ENCODE measurements at places on chromosomes 7 and 10. TPM values are rescaled to one million over a fixed set of nuclear protein-coding genes. Genes with fewer than 3 reads are reported as not detected.

DNA sequence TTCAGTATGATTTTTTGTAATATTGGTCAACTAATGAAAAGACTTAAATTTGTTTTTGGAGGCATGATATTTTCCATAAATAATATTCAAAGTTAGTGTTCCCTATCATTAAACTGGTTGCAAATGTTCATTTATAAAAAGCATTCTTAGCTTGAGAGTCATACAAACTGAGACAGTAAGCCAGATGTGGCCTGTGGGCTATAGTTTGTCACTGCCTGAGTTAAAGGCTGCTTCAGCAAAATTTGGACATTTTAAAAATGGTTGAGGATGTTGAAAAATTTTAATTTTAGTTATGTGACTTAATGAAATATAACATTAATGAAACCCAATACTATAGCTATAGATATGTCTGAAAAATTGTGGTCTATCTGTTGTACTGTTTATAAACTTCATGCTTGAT lies 180.2 kb upstream of the CACNA2D1 start:
- no peak for DNase-seq

DNA sequence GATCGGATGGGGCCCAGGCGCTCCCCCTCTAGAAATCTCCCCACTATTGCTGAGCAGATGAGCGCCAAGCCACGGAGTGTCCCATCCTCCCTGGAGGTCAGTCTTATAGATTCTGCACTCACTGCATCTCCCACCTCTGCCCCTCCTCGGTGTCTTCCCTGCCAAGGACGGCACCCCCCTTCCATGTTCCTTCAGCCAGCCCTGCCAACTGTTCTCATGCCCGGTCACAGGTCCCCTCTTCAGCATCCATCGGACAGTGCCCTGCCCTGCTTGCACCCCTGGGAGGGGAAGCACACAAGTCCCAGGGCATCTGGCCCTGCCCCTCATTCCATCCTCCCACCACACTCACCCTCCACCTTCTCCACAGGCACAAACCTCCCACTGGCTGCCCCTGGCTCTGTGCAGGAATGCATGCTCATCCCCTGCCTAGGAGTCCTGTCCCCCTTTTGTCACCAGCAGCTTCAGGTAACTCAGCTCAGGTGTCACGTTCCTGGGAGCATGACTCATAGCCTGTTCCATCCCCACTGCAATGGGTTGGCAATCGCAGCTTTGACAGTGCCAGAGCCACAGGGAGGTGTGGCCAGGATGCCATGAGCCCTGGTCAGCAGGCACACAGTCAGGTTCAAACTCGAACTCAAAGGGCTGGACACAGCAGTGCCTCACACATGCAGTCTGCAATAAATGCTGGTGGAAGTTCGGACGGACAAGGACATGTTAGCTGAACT lies 234.7 kb upstream of the TCERG1L start:
- DNase-seq = no peak

GRCh38 chr10:13604357-13605040 lies 17.7 kb downstream of the PRPF18 start:
- DNase-seq = no peak

GRCh38 chr7:106643216-106644000 lies 17.6 kb downstream of the CCDC71L start:
- DNase-seq = no peak

- no peak for DNase-seq
Measured at GRCh38 chr10:14812271-14812670, 25.6 kb downstream of the CDNF start.

DNA sequence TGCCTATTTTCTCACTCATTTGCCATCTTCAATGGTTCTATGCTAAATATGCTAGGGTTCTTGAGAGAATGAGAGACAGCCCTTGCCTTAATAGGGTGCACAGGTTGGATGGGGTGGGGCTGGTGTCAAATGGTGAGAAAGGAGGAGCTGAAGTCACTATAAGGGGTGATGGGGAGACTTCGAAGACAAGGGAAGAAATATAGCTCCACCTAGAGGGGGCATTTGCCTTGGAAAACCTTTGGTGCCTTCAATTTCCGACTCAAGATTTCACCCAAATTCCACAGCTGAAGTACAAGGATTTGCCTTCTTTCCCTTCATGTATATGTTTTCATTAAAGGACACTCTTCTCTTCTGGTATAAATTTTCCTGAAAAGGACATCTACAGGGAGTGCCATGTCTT lies 5.6 kb downstream of the PTN start:
- no peak for DNase-seq

GRCh38 chr7:42217548-42217947 lies 19.5 kb downstream of the GLI3 start:
- no peak for DNase-seq

DNA sequence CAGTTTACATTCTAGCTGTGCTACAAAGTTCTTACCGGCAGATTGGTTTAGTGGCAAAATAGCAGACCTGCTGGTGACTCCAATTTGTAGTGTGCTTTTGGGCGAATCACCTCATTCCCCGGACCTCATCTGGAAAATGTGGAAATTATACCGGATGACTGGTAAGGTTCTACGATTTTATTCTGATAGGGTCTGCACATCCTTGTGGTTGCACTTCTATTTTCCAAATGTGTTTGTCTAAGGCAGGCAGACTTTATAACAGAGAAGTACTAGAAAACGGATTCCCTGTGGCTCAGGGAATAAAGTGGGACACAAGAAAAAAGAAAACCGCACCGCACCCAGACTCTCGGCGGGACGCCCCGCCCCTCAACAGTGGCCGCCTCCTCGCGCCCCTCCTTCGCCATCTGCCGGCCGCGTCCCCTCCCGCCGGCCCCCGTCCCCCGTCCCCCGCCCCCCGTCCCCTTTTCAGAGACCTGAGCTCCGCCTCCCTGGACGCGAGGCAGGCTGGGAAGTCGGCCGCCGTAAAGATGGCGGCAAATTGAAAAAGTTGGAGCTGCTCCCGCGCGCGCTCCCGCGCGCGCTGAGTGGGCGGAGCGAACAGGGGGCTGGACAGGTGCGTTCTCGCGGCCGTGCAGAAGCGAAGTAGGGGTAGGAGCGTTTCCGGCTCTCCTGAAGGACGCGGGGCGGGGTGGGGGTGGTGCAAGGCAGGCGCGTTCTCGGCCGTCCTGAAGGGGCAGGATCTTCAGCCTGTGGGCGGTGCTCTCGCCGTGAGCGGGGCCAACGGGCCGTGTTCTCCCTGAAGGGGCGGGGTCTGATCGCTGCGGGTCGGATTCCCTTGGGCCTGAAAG lies 532 bp upstream of the CCM2 start:
- peak; percentile 100 for DNase-seq

DNA sequence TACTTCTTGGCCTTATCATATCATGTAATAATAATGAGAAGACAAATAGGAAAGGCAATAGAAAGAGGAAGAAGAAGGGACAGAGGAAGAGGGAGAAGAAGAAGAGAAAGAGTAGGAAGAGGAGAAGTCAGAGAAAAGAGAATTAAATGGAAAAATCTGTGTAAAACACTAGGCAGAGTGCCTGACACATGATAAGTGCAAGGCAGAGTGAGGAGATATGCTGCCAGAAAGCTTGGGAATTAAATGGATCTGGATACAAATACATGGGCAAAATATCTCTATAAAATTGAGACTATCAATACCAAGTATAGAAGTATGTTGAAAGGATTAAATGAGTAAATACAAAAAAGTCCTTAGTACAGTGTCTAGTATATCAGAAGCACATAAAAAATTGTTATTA lies 124.8 kb downstream of the CACNA2D1 start:
- no peak for DNase-seq

DNA sequence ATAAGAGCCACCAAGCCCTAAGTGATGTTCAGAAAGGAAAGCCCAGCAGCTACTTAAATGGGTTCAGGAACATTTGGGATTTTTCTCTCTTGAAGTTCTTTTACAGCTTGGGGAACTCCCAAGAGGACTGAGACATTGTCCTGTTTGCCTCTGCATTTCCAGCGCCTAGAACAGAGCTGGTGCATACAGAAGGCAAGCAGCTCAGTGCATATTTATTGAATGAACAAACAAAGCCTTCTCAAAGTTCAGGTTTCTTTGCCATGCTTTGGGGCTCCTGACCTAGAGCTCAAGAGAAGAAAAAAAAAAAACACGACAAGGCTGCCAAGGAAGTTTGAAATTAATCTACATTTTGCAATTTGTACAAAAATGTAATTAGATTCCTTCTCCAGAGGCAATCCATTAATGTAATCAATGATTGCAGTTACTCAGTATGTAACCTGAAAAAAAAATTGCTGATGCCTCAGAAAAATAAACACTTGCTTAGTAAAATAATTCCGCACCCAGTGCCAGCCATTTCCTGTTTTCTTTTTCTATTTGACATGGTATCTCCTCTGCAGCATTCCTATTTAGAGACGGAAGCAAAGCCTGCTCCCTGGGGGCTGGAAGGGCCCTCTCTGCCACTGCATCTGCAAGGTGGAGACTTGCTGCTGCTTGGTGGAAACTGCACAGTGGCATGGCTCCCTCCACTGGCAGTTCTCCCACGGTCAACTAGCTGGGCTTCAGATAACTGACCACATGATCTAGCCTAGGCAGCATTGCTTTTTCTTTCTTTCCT lies 157.3 kb downstream of the TMEM178B start:
- no peak for DNase-seq

DNA sequence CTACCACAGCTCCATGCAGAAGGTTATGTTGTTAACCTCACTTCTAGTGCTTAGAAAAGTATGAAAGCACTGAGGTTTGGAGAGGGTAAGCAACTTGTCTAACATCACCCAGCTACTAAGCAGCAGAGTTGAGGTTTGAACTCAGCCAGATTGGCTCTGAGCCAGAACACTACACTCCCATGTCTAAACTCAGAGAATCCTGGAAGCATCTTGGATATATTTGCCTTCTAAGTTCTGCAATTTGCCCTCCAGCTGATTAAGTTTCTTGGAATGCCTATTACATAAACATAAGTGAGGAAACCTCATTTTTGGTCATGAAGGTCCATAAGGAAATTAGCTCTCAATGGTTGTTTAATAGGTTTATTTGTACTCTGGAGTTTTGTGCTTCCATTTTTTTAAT lies 78.1 kb upstream of the PHYHIPL start:
- DNase-seq = peak; percentile 11

DNA sequence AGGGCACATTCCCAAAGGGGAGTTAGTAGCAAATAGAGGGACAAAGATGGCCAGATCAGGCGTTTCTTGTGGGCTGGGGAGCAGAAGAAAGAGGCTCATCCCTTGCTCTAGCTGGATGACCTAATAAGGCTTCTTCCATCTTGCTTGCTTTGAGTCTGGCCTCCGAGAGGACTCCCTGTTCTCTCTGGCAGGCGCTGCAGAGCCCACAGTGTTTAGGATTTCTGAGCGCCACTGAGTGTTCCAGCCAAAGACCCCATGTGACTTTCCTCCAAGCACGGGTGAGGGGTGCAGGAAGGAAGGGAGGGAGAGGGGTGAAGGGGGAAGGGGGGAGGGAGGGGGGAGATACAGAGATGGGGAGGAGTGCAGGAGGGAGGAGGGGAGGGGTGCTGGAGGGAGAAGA lies 203.8 kb upstream of the SVIL start:
- peak; percentile 41 for DNase-seq

GRCh38 chr7:81025360-81025759 lies 106.5 kb upstream of the SEMA3C start:
- no peak for DNase-seq

- no peak for DNase-seq
Measured at GRCh38 chr10:51658000-51658399, 41.4 kb downstream of the CSTF2T start.

GRCh38 chr10:12025591-12025990 lies 17.0 kb downstream of the UPF2 start:
- DNase-seq = no peak

DNA sequence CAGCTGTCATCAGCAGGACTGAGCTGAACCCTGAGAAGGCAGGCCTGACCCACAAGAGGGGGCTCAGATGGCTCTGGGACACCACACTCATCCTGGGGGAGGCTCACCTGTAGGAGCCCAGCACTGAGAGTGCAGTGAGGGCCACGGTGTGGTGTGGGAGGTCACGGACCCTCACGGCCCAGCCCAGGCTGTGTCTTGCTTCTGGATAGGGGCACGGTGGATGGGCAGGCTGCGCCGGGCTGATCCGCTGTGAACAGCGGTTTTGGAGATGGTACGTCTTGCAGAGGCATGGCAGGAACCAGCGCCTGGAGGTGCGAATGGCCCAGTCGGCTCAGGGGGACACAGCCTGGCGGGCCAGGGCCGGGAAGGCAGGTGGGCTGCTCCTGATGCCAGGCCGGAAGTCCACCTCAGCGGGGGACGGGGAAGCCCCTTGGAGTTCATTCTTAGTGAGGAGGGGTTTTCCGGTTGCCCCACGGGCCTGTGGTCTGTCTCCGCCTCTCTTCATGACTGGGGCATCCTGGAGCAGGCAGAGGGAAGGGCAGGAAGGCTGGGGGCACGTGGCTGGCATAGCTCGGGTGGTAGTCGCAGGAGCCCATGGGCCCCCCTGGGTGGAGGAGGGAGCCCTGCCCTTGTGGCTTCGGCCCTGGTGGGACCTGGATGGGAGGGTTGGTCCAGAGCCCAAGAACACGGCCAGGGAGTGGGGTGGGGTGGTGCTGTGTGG lies 112.5 kb downstream of the UNCX start:
- DNase-seq = no peak

- DNase-seq = no peak
Measured at GRCh38 chr7:133650487-133651300, 397.8 kb downstream of the EXOC4 start.

DNA sequence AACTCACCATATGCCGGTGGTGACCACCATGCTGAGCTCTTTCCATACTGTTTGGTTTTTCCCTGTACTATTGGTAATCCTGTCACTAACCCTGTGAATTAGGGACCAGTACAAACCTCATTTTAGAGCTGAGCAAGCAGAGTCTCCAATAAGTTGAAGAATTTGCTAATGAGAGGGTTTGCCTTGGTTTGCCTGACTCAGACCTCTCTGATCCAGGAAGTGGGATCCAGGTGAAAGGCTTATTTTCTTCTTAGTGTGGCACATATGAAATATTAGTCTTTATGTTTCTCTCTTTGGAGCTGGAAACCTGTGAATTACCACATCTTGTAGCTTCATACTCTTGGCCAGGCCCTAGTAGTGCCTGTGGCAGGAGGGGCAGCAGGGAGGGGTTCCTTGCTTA lies 114.1 kb upstream of the IGFBP3 start:
- DNase-seq = no peak

GRCh38 chr10:20162123-20162522 lies 345.9 kb downstream of the PLXDC2 start:
- DNase-seq = no peak

Gene AIMP2
- 4.9 TPM for total RNA-seq

Gene SPDYE1
- not detected for total RNA-seq

Gene EN2
- not detected for total RNA-seq

Gene NUTM2A
- 2.0 TPM for total RNA-seq

Gene C7orf33
- total RNA-seq = not detected

Gene APBB1IP
- total RNA-seq = 2.5 TPM

Gene CAV1
- total RNA-seq = 56.1 TPM

Gene CCDC146
- 31.8 TPM for total RNA-seq

Gene CFAP43
- not detected for total RNA-seq

Gene MARVELD1
- 24.6 TPM for total RNA-seq

Gene CCL24
- total RNA-seq = 2.2 TPM

Gene ANKRD61
- total RNA-seq = not detected

Gene ACBD7
- total RNA-seq = not detected
